Spinal cord (tissue), 10 donors: ENCODE measurements at places on chromosomes 2 and 18. TPM values are rescaled to one million over a fixed set of nuclear protein-coding genes. Genes with fewer than 3 reads are reported as not detected.

SPR gene
- polyA plus RNA-seq = 7.1 TPM

PTPRN gene
- polyA plus RNA-seq = 88.1 TPM

CRACDL gene
- polyA plus RNA-seq = 2.7 TPM

PLCL1 gene
- 15.0 TPM for polyA plus RNA-seq

NOSTRIN gene
- 16.0 TPM for polyA plus RNA-seq

LAMA3 gene
- polyA plus RNA-seq = 7.7 TPM

OSBPL1A gene
- polyA plus RNA-seq = 64.8 TPM

VWC2L gene
- 7.7 TPM for polyA plus RNA-seq
